ENCODE measurements at places on chromosomes 1 and 21.

- DNase-seq, result no peak
These were observed 54.0 kb downstream of the ZNF281 start for GRCh38 chr1:200355801-200356200.

- DNase-seq, result no peak
These were observed 493 bp downstream of the DISC1 start for GRCh38 chr1:231626951-231627614.

- DNase-seq, result peak; percentile 73
These were observed 67.4 kb downstream of the DMRTB1 start for GRCh38 chr1:53526451-53527101.

GRCh38 chr1:112457241-112457640 lies 51.5 kb upstream of the WNT2B start:
- DNase-seq, result no peak

GRCh38 chr1:150535511-150536287 lies 13.5 kb upstream of the ADAMTSL4 start:
- DNase-seq, result peak; percentile 88

GRCh38 chr1:46526013-46526690 lies 25.3 kb downstream of the KNCN start:
- DNase-seq, result no peak

- DNase-seq, result peak; percentile 71
These were observed 102.6 kb downstream of the GPATCH2 start for GRCh38 chr1:217528271-217528670.

GRCh38 chr21:42398436-42399028 lies 2.7 kb upstream of the TMPRSS3 start:
- no peak for DNase-seq

GRCh38 chr1:19053486-19053885 lies 97.0 kb upstream of the IFFO2 start:
- DNase-seq, result no peak

DNA sequence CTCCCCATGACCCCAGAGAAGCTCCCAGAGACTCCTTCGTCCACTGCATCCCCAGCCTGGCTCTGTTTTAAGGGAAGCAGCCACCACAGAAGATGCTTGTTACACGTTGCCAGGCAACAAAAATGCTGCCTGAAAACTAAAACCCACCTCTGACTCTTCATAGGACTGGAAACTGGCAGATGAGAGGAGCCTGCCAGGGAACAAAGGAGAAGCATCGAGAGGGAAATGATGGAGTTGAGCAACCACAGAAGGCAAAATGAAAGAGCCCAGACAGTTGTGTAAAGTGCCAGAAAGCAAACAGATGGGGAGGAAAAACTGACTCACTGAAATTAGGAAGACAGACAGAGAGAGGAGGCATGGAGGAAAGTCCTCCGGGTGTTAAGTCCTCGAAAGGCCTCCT lies 118.4 kb downstream of the KCNN3 start:
- DNase-seq, result peak; percentile 24

- peak; percentile 13 for DNase-seq
These were observed 277.4 kb upstream of the LRRC7 start for GRCh38 chr1:69290291-69290690.

- DNase-seq, result no peak
These were observed 60.4 kb downstream of the ARHGEF10L start for GRCh38 chr1:17599954-17600300.

DNA sequence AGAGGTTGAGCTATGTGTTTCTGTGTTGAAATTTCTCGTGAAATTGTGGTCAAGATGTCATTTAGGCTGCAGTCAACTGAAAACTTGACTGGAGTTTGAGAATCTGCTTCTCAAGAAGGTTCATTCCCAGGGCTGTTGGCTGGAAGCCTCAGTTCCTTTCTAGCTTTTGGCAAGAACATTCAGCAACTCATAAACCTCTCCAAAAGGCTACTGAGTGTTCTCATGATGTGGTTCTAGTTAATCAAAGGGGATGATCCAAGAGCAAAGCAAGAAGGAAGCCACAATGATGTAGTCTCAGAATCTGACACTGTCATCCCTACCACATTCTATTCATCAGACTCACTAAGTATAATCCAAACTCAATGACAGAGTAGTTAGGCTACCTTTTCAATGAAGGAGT lies 66.6 kb downstream of the SPATA6 start:
- no peak for DNase-seq

DNA sequence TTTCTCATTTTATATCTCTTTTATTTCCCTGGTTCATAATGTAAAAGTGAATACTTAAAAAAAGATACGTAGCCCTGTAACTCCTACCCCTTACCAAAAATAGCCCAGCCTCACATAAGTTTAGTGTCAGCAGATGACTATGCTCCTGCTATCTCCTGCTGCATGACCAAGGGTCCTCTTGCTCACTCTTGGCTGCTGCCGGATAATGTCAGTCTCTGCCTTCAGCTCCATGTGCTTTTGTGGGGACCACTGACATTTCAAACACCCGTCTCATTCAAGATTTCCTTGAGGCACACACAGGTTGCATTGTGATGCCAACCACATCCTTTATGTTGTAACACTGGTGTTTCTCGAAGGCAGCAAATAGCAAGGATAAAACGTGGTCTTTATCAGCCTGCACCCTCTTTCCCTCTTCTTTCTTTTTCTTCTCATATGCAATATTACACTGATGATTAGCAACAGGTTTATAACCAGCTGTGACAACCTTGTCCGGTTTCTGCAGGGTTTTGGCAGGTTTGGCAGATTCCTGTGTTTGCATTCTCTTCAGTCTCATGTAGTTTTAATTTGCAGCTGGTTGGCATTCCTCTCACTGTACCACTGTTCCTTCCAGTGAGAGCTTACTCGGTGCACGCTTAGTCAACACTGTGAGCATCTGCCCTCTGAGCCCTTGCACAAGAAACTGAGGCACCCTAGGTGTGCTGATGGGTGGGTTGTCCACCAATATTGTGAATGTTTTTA lies 62.2 kb downstream of the ZNF684 start:
- DNase-seq, result peak; percentile 30

- no peak for DNase-seq
These were observed 121.1 kb downstream of the LACTBL1 start for GRCh38 chr1:22851517-22851916.

GRCh38 chr1:59971464-59971911 lies 44.9 kb upstream of the CYP2J2 start:
- peak; percentile 23 for DNase-seq

- peak; percentile 55 for DNase-seq
These were observed 463.4 kb downstream of the CAMTA1 start for GRCh38 chr1:7248549-7249199.

DNA sequence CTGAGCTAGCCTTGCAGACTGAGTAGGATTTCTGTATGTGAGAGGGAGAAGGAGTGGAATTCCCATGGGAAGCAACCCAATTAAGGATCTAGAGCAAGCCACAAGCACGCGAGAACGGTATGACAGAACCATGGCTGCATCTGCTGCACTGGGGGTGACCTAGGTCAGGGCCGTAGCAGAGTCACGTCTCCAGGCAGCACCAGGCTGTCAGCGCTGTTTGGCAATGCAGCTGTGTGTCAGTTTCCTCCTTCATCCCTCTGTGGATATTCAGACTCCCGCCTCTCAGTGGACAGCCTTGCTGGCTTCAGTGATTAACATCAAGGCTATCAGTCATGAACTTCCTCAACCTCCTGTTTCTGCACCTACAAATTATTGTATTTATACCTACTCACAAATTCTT lies 118.1 kb upstream of the PPP2R5A start:
- DNase-seq, result peak; percentile 97

DNA sequence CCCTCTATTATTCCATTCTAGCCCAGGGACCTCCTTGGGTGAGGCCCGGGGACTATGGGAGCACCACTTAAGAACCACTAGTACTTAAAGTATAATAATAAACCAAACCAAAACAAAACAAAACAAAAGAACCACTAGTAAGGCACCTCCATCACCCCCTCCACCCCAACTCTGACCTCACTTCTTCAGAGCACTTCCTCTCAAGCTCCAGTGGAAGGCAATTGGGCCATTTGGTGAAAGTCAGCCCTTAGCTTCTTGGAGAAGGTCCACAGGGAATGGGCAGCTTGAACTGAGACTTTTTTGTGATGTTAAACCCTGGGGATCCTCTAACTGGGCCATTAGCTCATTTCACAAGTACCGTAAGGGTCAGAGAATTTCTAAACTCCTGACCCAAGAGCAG lies 237.3 kb downstream of the RHOU start:
- no peak for DNase-seq

- DNase-seq, result no peak
These were observed 20.1 kb downstream of the SLAMF1 start for GRCh38 chr1:160626509-160627342.

- DNase-seq, result no peak
These were observed 39.5 kb upstream of the C1orf87 start for GRCh38 chr1:60113028-60113427.

DNA sequence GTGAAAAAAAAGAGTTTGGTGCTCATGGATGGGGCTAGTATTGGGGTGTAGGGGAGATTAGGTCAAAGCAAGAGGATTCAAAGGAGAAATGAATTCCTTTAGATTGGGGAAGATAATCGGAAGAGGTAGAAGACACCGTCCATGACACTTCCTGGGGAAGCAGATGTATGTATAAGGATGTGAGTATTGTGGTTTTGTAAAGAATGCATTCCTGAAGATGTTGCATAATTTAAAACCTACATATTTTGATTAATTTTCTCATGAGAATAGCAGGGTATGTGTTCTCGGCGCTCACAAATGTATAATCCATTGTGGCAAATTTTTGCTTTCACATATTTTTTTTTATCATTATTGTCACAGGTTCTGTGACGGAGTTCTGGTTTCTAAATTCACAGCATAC lies 5.5 kb upstream of the LGALS8 start:
- peak; percentile 39 for DNase-seq

DNA sequence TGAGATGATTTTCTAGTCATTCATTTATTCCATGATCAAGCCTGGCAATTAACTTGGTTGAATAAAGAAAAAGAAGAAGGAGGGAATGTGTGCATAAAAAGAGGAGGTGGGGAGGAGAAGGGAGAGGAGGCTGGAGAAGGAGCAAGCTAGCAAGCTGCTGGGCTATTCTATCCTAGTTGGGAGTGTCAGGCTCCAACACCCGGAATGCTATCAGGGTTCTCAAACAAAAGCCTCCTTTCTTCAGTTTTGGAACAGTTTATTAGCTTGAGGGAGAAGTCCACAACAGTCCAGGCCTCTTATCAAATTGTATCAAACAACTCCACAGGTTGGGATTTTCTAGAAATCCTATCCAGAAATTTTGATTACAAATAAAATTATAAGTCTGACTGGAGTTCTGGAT lies 80.0 kb downstream of the BCAR3 start:
- DNase-seq, result no peak

DNA sequence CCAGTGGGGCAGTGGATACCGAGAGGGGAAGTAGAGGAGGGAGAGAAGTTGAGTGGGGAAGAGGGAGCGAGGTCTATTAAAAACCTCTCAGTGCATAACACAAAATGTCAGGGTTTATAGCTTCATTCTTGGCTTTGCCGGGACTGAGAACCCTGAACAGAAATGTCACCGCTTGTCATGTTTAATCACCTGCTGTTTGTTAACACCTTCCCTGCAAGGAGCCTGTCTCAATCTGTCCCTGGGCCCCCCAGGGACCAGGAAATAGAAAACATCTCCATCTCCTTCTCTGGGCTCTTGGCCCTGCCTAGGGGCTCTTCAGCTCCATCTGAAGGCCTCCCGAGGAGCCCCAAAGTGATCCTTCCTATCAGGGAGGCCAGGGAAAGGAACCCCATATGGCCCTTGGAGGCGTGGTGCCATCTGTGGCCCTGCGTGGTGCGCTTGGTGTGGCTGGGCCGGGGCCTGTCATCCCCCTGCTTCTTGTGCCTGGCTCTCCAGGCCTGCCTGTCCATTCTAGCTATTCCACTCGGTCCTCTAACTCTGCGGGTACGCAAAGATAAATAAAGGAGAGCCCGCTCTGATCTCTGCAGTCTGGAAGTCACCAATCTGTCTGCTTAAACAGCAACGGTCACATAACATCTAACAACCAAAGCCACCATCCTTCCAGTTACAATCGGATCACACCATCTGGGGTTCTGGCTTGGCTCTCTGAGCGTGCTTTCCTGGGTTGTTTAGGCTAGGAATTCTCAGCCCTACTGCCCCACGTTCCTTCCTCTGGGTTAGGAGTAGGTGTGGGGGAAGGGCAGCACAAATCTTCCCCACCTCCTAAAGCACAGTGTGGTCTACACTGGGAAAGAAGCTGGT lies 113.8 kb downstream of the CASZ1 start:
- DNase-seq, result no peak

GRCh38 chr1:188778578-188778977 lies 1699.1 kb downstream of the BRINP3 start:
- DNase-seq, result no peak

DNA sequence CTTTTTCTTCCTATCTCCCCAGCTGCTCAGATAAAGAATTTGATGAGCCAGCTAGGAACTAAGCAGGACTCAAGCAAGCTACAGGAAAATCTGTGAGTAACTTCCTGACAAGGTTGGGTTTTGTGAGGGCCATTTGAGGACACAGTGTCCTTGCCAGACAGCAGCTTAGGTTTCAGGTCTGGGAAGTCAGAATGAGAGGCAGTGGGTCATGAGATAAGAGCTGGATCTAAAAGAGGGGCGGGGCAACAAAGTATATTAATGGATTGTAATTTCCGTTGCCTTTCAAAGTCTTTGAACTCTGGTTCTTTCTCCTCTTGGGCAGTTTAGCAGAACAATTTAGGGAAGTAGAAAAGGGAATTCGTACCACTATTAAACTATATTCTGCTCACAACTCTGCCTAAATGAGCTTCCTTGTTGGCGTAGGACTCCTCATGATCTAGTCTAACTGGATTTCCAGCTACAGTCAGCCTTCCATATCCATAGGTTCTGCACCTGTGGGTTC lies 16.6 kb downstream of the STX12 start:
- peak; percentile 67 for DNase-seq

DNA sequence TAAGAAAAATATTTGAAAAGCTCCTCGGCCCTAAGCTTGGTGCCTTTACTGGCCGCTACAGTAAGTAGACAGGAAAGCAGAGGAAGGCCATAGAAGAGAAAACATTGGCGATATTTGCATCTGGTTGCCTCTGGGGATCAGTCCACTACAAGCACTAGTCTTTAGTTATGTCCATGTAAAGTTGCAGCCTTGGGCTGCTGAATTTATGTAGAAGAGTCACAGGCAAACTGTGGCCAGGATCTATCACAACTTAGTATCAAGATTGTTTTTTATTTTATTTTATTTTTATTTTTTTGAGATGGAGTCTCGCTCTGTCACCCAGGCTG lies 228.7 kb upstream of the CAMK1G start:
- no peak for DNase-seq

DNA sequence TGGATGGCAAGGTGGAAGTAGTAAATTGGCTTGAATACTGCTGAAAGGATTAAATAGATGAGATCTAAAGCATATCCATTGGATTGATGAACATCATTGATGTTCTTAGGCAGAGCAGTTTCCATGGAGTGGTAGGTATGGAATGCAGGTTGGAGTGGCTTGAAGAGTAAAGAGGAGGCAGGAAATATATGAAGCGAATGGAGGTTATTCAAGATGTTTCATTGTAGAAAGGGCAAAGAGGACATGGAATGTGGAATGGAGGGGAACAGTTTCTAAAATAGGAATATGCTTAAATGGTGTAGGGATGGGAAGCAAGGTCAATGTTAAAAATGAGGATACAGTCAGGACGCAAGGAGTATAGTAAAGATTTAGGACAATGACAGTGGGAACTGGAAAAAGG lies 6.1 kb downstream of the OSBPL9 start:
- no peak for DNase-seq
